ENCODE measurements at places on chromosomes 11 and 22.

GRCh38 chr11:64900263-64900678 lies 16.7 kb downstream of the ATG2A start:
- DNase-seq = peak; percentile 91

DNA sequence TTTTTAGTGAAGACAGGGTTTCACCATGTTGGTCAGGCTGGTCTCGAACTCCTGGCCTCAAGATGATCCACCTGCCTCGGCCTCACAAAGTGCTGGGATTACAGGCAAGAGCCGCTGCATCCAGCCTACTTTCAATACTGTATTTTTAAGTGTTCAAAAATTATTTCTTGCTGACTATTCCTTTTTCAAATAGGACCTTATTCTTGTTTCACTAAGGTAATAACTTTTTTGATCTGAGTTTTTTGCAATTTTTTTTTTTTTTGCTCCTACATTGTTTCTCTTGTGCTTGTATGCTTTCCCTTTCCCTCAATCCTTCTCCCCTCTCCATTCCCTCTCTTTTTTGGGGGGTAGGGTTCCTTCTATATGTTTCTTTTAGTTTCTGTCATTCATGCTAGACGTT lies 73.1 kb downstream of the FAM168A start:
- DNase-seq = no peak

DNA sequence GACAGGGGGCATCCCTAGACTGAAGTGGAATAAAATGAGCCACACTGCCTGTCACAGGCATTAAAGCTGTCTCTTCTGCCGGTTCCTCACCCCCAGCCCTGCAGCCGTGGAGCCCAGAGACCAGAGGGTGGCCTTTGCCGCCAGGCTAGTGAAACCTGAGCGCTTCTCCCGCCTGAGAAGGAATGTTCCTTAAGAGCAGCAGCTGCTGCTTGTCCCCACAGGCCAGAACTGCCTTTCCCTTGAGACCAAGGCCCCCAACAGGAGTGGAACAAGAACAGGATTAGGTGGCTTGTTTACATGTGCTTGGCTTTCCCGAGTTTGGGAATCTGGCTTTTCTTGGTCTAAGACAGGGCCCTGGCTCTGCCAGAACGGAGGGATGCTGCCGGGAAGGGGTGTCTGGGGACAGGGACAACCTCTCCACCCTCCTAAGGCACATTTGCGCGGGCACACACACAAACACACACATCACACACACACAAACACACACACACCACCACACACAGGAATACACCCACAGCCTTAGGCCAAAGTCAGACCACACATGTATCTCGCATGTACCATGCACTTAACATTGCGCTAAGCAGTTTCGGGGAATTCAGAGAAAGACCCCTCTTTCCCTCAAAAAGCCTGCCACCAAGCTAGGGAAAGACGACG lies 91.8 kb downstream of the FEZ1 start:
- DNase-seq = no peak

DNA sequence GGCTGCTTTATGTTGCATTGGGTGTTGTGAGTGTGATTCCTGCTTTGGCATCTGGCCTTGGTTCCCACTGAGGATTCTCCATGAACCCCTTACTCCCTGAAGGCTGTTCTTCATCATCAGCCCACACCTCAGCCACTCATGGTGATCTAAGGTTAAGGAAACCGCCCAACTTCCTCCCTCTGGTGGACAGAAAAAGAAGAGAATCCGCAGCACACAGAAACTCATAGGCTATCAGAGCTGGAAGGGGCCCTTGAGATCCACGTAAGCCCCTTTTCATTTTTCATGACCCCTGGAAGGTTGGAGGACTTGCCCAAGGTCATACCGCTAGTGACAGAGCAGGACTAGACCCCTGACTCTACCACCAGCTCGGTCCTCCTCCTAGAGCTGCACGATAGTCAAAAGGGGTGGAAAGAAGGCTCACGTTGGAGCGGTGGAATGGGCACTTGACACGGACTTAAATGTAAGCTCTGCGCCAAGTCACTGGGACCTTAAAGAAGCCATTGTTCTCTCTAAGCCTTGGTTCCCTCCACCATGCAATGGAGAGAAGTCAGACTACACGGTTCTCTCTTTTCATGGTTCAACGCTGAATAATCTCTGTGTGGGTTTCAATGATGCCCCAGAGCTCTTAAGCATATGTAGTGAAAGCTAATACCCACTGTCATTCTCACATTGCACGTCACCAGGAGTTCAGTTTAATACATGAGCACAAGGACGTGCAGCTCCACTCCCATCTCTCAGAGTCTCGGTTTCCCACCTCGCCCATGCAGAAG lies 83.6 kb upstream of the CRTAM start:
- DNase-seq = no peak

- no peak for DNase-seq
Observed at GRCh38 chr11:8937159-8937558, 4.4 kb upstream of the C11orf16 start.

GRCh38 chr11:39249566-39250365 lies 2209.7 kb downstream of the LRRC4C start:
- no peak for DNase-seq

DNA sequence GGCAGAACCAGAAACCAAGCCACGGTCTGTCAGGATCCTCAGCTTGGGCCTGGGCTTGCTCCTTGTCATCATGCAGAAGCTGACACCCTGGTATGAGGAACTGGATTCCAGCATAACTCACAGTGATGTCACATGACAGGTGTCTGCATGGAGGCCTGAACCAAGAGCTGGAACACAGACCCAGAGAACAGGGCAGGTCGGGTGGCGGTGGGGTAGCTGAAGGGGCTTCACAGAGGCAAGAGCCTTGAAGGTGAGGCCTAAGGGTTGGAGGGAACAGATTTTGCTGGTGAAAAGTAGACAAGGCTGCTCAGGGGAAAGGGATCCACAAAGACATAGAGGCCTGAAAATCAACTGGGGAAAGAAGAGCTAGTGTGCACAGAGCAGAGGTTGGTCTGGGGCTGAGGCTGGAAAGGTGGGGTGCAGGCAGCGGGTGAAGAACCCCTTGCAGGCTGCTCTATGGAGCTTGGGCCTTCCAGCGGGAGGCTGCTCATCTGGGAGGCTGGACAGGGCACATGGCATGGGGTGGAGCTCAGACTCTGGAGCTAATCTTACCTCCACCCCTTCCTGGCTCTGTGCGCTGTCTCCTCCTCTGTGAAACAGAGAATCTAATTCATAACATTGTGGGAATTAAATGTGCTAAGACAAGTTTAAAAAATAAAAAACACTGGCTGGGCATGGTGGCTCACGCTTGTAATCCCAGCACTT lies 18.4 kb upstream of the RPS3 start:
- DNase-seq = no peak

DNA sequence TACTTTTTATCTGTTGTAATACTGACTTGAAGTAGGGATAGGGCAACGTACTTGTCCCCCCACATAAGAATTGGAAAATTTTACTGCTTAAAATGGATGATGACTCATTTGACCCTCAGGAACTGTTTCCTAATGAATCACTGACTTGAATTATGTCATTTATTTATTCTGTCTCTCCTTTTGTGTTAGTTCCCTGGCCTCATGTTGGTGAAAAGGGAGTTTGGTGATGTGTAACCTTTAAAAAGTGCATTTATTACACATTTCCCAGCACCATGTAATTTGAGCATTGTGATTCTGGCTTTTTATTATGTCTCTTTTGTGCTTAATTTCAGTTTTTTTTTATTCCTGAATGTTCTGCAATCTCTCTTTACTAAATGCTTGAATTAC lies 20.3 kb upstream of the PGM2L1 start:
- DNase-seq = peak; percentile 86

DNA sequence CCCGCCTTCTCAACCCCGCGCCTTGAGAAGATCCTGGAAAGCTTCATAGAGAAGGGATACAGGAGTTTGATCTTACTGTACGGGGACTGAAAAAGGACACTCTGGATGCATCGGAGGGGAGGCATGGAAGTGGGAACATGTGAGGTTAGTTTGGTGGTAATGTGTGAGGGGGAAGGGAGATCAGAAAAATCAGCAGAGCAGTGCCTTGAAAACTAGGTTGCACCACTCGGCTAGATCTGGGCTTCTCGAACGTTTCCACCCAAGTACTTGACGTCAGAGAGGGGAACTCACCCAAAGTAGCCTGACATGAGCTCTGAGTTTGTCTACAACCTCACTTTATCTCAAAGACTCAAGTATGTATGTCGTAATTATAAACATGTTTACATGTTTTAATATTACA lies 14.5 kb downstream of the USP35 start:
- no peak for DNase-seq

DNA sequence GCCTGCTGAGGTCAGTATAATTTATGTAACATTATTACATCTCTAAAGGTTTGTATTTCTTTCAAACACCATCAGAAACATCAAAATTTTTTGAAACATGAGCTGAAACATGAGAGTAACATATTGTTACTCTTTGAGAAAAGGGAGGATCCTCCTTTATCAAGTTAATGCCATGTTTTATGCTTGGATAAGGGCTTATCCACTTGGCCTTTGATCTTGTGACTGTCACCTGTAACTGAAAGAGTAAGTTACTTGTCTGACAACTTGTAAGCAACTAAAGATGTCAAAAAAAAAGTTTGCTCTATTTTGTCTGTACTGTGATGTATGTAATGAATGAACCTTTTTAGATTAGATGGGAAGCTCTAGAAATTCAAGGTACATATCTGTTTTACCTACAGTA lies 59.6 kb downstream of the FAR1 start:
- no peak for DNase-seq

DNA sequence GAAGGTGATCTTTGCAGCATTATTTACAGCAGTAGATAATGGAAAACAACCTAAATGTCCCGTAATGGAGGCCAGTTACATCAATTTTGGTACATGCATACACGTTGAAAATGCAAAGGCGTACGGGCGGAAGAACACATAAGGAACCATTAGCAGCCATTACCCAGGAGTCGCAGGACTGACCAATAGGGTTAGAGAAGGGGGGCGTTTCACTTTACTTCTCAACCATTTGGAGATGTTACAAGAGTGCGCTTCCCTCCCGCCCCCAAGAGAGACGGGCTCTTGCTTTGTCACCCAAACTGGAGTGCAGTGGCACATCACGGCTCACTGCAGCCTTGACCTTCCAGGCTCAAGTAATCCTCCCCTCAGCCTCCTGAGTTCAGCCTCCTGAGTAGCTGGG lies 52.8 kb upstream of the SLC35C1 start:
- DNase-seq = no peak

GRCh38 chr11:12963051-12963450 lies 46.1 kb upstream of the RASSF10 start:
- no peak for DNase-seq

- DNase-seq = no peak
Observed at GRCh38 chr11:110785398-110785797, 73.2 kb upstream of the ARHGAP20 start.

DNA sequence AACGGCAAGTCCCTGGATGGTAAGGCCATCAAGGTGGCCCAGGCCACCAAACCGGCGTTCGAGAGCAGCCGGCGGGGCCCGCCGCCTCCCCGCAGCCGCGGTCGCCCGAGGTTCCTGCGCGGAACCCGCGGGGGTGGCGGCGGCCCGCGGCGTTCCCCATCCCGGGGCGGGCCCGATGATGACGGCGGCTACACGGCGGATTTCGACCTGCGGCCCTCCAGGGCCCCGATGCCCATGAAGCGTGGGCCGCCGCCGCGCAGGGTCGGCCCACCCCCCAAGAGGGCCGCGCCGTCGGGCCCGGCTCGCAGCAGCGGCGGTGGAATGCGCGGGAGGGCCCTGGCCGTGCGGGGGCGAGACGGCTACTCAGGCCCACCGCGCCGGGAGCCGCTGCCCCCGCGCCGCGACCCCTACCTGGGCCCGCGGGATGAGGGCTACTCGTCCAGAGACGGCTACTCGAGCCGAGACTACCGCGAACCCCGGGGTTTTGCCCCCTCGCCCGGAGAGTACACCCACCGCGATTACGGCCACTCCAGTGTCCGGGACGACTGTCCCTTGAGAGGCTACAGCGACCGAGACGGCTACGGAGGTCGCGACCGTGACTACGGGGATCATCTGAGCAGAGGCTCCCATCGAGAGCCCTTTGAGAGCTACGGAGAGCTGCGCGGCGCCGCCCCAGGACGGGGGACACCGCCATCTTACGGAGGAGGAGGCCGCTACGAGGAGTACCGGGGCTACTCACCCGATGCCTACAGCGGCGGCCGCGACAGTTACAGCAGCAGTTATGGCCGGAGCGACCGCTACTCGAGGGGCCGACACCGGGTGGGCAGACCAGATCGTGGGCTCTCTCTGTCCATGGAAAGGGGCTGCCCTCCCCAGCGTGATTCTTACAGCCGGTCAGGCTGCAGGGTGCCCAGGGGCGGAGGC lies 792 bp downstream of the RBMXL2 start:
- DNase-seq = no peak

GRCh38 chr11:114233755-114234154 lies 62.4 kb upstream of the NNMT start:
- no peak for DNase-seq

DNA sequence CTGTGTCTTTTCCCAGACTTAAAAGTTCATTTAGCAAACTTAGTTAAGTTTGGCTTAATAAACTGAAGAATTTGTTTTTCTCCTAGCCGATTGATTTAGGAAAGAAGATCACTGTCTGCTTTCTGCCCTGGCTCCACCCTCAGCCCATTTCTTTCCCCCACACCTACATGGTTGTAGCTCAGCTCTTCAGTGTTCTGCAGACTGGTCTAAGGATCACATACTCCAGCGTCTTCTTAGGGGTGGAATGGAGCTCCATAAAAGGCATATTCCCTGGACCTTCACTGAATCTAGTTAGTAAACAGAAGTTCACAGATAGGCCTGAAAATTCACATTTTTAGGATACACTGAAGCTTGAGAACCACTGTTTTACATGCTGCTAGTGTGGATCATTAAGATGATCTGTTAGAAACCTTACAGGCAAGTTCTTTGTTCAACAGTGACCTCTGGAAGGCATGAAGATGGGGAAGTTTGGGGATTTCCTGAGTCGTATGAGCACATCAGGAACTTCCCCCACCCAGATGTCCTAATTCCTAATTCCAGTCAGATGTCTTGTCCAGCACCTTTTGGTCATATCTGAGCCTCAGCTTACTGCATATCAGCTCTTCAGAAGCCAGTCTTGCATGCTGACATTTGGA lies 16.8 kb downstream of the PIWIL4 start:
- no peak for DNase-seq

- DNase-seq = no peak
Observed at GRCh38 chr22:34324763-34325162, 404.5 kb upstream of the LARGE1 start.
